ENCODE measurements at places on chromosomes 1 and 21.
A peak's percentile ranks its signal among the peaks of the same experiment; 100 is the strongest.

GRCh38 chr1:33965086-33965485, 101.2 kb downstream of the HMGB4 start:
- no peak for DNase-seq

- DNase-seq, result peak; percentile 92
Measured at GRCh38 chr1:62356257-62356835, 37.1 kb upstream of the KANK4 start.

DNA sequence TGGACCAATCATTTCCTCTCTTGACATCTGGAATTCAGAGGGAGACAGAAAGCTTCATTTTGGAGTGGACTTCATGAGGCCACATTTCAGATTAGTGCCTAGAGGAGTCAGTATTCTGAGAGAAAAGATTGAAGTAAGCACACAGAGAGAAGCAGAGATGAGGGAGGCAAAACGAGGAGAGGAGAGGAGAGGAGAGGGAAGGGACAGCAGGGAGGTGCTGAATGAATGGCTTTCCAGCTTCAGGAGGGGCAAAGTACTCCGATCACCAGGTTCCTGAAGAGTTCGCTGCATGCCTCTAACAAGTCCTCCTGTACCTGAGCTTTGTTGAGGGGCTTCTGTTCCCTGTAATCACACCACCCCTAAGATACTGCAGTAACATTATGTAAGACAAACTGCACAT, 76.0 kb downstream of the NRIP1 start:
- DNase-seq, result no peak

DNA sequence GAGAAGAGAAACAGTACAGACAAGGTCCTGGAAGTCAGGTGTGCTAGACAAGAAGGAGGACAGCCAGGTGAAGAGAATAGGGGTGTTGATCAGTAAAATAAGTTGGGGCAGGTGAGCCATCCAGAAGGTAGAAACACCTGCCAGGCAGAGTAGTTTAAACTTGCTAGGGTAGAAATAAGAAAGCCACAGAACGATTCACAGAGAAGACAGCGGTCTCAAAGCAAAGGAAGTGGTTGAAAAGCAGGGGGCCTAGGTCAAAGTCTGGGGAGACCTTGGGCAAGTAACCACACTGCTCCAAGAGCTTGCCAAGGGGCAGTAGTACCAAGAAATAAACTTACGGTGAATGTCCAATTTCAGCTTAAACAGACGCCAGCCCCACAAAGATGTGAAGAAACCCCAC, 116.6 kb upstream of the PROX1 start:
- no peak for DNase-seq

GRCh38 chr1:193415256-193415655, 228.8 kb upstream of the B3GALT2 start:
- no peak for DNase-seq

DNA sequence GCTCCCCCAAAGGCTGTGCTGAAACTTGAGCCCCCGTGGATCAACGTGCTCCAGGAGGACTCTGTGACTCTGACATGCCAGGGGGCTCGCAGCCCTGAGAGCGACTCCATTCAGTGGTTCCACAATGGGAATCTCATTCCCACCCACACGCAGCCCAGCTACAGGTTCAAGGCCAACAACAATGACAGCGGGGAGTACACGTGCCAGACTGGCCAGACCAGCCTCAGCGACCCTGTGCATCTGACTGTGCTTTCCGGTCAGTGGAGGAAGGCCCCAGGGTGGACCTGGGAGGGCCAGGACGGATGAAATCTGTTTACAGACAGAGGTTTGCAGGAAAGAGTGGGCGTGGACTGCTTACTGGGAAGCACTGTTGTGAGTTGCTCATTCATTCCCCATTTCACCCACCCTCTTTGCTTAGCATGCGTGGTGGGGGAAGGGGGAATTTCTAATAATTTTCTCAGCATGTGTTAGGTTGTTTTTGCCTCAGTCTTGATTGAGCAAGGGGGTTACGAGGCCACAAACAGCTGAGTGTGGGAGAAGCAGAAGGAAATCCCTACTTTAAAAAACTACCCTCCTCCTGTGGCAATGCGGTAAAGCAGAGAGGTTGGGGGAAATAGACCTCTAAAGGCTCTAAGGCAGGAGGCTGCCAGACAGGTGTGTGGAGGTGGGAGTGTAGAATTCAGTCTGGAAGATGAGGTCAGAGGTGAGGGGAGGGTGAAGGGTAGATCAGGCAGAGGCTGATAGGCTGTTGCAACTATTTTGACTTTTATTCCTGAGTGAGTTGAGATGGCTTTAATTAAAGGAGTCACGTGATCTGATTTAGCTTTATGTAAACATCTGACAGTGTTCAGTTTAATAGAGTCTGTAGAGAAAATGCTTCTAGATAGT, 1.3 kb downstream of the FCGR2A start:
- peak; percentile 91 for DNase-seq

DNA sequence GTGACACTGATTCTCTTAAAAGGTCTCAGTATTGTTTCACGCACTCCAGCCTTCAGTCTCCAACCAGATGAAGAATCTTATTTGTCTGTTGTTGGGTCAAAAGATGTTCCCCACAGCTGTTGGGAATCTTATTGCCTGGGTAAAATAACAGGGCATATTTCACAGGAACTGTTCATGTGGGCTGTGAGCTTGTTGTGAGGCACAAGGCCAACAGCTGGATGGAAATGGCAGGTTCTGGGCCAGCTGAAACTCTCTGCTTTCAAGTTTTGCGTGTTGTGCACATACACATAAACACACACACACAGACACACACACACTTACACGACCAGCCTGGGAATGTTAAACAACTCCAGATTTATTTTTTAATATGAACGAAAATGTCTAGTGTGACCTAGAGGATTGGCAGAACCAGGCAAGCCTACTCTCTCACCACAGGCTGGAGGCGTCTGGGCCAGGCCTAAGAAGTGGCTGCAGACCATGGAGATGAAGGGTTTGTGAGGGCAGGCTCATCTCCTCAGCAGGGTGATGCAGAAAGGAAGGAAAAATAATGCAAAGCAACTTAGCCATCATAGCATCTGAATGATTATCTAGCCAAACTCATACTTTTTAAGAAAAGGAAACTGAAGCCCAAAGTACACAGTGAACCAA, 357.0 kb downstream of the TTLL7 start:
- no peak for DNase-seq

DNA sequence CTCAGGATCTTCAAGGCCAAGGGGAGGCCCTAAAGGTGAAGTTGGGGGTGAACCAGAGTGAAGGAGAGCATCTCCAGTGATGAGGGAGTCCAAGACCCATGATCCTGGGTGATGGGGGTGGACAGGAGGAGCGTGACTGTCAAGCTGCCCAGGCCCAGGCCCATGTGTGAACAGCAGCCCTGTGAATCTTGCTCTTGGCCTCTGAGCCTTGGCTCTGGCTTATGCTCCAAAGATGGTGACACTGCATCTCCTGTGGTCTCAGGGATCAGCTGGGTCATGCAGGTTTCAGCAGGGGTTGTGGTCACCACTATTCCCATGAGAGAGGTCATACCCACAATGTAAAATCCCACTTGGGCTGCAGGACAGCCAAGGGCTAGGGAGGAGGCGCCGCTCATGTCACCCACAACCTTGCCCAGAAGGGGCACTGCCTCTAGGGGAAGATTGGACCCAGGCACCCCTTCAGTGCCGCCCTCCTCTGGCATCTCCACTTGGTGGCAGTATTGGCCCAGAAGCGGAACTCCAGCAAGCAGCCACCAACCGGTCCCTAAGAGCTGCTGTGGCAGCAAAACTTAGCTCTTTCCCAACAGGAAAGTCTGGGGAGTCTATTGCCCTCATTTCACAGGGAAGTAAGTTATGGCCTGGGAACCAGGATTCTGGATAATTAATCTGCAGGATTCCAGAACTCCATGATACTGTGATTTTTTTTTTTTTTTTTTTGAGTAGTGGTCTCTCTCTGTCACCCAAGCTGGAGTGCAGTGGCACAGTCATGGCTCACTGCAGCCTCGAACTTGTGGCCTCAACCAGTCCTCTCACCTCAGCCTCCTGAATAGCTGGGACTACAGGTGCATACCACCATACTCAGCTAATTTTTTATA, 7.5 kb upstream of the WNT3A start:
- DNase-seq, result peak; percentile 66

DNA sequence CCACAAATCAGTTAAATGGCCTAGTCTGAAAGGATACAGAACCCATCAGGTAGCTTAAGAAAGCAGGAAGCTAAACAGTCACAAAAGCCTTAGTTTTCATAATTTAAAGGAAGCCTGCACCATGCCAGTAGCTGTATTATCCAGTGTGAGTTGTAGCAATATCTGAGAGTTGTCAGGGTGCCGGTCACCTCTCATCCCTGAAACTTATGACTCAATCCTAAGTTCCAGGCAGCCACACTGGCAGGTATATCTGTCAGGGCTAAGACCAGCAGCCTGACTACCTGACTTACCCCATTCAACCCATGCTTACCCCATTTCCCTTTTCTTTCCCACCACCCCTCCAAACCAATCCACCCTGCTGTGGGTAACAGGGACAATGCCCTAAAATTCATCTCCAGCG, 37.8 kb upstream of the LPAR3 start:
- DNase-seq, result no peak

GRCh38 chr1:33438364-33439160, 7.7 kb upstream of the PHC2 start:
- DNase-seq, result no peak

DNA sequence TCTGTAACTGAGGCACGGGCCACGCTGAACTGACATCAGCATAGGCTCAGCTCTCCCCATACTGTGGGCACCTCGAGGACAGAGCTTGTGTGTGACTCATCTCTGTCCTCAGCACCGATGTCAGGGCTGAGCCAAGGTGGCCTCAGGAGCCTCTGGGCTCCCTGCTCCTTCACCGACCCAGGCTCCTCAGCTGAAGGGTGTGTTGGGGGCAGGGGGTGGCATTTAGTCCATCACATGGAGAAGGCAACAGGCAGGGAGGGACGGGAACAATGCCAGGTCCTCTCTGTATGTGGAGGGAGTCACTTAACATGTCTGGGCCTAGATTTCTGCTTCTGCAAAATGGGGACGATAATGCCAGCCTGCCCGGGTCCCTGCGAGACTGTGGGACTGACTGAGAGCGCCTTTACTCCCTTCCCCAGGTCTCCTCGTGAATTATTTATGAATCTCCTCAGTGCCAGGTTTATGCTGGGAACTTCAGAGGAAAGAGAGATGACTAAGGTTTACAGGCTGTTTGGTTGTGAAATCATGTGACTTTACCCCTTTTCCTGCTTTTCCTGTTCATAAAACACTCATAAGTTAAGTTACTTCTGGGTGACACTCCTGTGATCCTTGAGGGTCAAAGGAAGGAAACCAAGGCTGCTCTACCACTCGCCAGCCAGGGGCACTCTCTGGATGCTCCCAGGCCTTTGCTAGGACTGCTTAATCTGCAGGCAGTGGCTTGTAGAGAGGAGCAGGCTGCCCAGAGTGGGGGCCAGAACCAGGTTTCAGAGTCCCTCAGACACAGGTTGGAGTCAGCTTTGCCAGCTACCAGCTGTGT, 16.2 kb downstream of the TTC39A start:
- peak; percentile 87 for DNase-seq

DNA sequence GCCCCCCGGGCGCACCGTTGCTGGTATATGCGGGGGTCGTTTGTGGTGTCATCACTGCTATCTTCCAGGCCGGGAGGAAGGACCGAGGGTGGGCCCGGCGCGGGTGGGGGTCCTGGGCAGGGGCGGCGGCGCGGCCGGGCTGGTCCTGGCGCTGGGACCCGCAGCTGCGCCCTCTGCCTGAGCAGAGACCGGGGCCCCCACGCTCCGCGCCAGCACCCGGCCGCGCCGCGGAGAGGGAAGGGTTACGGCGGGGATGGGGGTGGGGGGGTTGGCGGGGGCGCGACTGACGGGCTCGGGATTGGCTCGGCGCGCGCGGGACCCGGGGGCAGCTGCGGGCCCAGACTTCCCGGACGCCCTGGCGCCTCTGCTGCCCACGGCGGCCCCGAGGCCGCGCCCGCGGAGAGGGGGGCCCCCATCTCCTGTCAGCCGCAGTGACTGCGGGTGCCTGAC, 13.8 kb upstream of the SAMD11 start:
- DNase-seq, result no peak

DNA sequence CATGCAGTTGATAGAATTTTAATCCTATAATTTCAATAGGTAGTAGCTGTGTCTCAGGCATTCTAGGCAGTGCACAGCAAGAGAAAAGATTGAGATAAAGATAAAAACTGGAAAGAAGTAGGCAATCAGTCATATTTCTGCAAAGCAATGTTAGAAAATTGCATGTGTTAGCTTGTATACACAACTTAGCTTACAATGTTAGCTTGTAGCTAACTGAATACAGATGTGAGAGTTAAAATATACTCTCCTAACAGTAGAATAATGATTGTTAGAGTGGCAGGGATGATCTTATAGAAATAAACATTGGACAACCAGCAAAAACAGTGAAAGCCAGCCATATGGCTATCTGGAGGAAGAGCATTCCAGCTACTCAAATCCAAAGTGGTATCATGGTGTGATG, 29.0 kb downstream of the PTPRC start:
- DNase-seq, result no peak

DNA sequence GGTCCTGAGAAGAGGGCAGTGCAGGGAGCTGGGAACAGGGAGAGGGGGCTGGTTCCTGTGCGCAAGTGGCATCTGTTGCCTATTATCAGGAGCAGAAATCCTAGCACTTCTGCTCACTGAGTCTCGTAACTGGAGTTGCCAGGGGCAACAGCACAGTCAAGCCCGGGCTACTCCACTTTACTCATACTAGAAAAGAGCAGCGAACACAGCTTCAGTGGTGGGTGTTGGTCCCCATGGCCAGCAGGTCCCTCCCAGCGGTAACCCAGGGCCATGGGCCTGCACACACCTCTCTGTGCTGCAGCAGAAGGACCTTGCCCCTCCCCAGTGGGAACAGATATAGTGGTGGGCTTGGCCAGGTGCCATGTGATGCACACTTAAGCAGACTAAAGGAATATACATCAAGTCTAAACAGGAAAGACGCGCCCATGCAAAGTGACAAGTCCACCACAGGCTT, 8.5 kb downstream of the PYCR2 start:
- DNase-seq, result no peak

DNA sequence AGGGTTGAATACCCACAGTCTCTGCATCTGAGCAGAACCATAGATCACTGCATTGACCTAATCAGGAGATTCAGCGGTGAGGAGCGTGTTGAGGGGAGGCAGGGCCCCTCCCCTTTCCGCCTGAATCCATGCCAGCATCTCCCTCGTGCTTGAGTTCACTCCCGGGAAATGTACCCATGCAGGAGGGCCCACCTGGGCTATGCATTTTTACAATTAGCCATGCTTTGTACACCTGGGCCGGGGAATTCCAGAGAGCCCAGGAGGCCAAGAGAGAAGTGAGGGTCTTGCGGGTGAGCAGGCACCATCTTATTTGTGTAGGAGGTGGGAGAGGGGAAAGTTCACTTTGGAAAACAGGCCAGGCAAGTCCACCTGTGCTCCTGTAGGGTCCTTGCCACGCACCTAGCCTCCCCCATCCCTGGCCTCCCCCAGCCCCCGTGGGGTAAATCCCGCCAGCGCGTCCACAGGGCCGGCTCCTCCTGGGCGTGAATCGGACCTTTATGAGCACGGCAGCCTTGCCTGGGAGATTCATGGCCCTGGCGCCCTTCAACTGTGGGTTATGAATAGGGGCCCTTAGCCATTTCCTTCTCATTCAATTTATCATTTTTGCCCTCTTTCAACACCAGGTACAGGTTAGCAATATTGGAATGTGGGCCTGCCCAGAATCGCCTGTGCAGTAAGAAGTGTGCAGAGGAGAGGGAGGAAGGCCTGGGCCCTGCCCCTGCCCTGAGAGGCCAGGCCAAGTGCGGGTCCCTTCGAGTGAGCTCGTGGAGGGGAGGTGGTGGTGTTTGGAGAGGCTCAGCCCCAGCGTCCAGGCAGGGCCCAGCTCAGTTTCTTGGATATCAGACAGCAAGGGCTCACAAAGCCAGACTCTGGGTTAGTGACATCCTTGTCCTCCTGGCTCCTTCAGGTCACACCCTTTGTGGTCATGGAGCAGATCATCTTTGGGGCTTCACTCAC, 84.4 kb upstream of the ACTRT2 start:
- no peak for DNase-seq

GRCh38 chr1:160177231-160177630, 13.1 kb upstream of the CASQ1 start:
- no peak for DNase-seq
